Erythroblast (primary cell): ENCODE measurements at places on chromosomes 6 and 20.
A peak's percentile ranks its signal among the peaks of the same experiment; 100 is the strongest.

GRCh38 chr20:54118220-54119001, 48.0 kb upstream of the BCAS1 start:
- no peak for DNase-seq

GRCh38 chr6:154210678-154211077, 145.9 kb downstream of the IPCEF1 start:
- no peak for DNase-seq

DNA sequence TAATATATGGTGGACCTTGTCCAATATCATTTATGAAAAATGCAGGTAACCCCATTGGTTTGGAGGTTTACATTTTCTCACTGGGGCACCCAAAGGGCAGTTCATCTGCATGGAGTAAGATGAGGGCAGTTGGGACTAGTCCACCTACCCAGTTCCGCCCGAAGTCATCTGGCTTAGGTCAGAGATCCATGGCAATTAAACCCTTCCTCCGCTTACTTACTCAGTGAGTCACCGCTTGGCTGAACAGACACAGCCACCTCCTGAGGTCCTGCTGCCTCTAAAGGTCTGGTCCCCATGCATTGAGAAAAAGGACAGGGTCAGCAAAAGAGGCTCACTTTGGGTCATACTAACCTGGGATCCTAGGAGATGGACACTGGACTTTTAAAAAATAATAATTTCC, 102.9 kb upstream of the PRL start:
- no peak for DNase-seq

DNA sequence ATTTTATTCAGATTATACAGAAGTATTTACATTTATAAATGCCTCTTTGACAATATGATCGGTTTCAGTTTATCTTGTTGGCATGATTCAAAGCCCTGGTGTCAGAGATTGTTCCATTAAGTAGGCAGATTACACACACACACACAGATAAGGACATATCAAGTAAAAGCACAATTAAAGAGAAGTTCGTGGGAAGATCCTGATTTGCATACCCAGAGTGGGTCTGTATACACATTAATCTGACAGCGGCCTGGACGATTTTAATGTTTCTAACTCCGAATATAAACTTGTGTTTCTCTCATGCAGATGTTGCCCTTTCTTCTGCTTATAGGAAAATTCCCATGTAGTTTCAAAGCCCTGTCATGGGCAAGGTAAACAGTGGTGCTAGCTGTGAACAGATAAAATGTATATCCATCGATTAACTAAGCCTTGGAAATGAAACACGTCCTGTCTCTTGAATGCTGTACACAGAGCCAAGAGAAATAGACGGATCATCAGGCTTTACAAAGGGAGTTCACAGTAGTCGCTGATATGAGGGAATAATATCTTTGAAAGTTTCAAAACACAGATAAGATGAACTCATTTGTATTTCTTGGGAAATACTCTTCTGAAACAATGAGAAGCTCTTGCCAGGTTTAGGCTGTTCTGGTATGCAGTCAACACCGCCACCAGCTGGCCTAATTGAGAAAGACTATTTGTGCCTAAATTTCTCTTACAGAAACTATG, 108.2 kb upstream of the GMDS start:
- DNase-seq, result peak; percentile 78

GRCh38 chr6:154785075-154785474, 51.9 kb downstream of the SCAF8 start:
- no peak for DNase-seq
